Small intestine (tissue), 16 donors: ENCODE measurements at places on chromosomes 6 and 20.

- DNase-seq, result no peak
Measured at GRCh38 chr20:59817406-59817805, 116.0 kb downstream of the SYCP2 start.

GRCh38 chr6:166335378-166336302 lies 6.7 kb downstream of the SFT2D1 start:
- DNase-seq, result no peak

DNA sequence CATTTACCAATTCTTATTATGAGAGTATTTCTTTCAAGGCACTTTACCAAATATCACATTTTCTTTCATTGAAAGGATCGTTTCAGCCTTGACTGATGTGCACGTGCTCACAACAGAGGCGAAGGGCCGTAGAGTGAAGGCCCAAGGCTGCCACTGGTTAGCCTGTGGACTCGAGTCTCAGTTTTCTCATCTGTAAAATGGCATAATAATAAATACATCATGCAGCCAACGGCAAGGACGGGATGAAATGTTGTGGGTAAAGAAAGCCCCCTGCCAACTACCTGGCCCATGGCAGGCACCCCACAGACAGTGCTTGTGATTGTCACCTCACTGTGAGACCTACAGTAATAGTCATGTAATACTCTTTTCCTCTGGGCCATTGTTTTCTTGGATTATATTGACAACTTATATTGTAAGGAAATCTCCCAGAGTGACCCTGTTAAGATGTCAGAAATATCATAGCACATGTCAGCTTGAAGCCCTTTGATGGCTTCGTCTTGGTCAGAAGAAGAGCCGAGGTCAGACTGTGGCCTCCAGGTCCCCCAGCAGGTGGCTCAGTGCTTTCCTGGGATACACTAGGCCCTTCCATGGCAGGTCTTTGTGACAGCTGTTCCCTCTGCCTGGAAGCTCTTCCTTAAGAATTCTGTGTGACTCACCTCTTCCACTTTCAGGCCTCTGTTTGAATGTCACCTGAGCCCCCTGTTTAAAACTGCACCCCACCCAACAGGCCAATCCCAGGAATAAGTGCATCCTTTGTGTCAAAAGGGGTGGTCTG lies 36.3 kb downstream of the FAM50B start:
- peak; percentile 60 for DNase-seq

- no peak for DNase-seq
Measured at GRCh38 chr20:40682104-40682981, 6.7 kb downstream of the MAFB start.

- DNase-seq, result no peak
Measured at GRCh38 chr6:87366072-87366827, 21.6 kb downstream of the C6orf163 start.

DNA sequence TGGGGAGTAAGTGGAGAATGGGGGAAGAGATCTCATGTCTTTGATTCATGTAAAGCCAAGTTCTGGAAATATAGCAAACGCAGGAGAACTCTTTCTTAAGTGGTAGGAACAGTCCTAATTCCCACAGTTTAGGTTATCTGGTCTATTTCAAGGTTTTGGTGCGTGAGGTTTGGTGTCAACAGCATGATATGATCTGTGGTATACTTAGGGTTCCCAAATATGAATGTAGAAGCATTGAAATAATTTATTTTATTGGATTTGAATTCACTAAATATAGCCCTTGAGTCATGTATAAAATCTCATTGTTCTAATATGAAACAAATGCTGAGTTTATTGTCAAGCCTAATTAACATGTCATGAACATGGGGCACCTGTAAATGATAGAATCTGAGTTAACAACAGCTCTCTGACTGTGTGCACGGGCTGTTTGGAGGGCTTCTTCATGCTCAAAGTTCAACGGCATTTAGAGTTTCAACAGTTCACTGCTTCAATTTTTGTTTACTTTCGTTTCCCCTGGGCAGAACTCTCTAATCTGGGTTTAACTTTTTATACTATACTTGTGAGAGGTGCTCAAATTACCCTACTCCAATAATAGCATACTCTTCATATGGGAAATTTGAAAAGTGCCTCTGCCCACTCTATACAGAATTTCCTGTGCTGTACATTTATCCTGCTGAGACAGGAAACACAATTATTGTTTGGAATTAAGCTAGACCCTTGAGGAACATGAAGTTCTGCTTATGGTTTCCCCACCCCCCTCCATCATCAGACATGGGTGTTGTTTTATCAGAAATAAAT lies 236.3 kb upstream of the ZNF217 start:
- DNase-seq, result peak; percentile 53

- peak; percentile 56 for DNase-seq
Measured at GRCh38 chr20:23889775-23890187, 10.2 kb upstream of the CST5 start.

GRCh38 chr6:147738099-147738498 lies 229.6 kb downstream of the SAMD5 start:
- DNase-seq, result peak; percentile 14

GRCh38 chr6:139257821-139258398 lies 33.9 kb downstream of the TXLNB start:
- DNase-seq, result no peak

GRCh38 chr6:132192631-132193030 lies 208.6 kb downstream of the MOXD1 start:
- no peak for DNase-seq

DNA sequence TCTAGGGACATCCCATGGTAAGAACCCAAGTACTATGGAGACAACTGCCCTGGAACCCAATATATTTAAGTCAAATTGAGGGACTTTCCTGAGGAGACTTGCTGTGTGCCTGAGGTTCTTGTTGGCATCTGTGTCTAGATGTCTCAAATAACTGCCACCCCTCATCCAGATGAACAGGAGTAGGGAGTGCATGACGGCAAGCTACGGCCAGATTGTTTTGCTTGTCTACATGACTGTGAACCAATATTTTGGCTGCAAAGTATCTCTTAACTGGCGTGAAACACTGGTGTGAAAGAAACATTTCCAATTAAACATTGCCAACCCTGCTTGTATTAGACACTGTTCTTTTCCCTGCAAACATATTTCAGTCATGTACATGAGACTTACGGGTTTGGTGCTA lies 52.4 kb upstream of the SIM1 start:
- no peak for DNase-seq

GRCh38 chr20:58237318-58238132 lies 9.1 kb upstream of the ANKRD60 start:
- no peak for DNase-seq

GRCh38 chr6:133887156-133887879 lies 1.6 kb upstream of the TCF21 start:
- no peak for DNase-seq

GRCh38 chr6:170037541-170038250 lies 253.2 kb downstream of the DLL1 start:
- peak; percentile 32 for DNase-seq

DNA sequence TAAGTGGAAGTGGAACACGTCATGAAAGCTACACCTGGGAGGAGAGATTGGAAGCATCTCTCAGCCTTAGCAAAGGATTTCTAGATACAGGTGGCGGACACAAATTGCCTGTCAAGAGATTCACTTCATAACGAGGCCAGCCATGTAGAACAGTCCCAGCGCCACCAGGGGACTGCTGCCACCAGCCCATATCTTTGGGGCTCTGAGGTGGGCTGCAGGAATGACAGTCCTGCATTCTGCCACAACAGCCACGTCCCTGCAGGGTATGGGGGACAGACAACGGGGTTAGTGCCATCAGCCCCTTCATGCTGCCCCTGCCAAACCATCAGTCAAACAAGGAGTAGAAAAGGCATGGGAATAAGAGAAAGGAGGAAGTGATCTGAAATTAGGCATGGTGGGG lies 81.2 kb upstream of the SASH1 start:
- DNase-seq, result no peak

DNA sequence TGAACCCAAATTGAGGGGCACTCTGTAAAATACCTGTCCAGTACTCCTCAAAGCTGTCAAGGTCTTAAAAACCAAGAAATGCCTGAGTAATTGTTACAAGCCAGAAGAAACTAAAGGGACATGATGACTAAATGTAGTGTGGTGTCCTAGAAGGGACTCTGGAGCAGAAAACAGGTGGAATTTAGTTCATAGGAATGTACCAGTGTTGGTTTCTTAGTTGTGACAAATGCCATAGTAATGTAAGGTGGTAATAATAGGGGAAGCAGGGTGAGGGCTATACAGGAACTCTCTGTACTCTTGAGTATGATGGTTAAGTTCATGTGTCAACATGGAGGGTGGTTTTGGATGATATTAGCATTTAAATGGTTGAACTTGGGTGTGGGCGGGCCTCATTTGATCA lies 92.3 kb downstream of the CNBD2 start:
- DNase-seq, result no peak

- no peak for DNase-seq
Measured at GRCh38 chr6:43286980-43287716, 10.9 kb upstream of the SLC22A7 start.

DNA sequence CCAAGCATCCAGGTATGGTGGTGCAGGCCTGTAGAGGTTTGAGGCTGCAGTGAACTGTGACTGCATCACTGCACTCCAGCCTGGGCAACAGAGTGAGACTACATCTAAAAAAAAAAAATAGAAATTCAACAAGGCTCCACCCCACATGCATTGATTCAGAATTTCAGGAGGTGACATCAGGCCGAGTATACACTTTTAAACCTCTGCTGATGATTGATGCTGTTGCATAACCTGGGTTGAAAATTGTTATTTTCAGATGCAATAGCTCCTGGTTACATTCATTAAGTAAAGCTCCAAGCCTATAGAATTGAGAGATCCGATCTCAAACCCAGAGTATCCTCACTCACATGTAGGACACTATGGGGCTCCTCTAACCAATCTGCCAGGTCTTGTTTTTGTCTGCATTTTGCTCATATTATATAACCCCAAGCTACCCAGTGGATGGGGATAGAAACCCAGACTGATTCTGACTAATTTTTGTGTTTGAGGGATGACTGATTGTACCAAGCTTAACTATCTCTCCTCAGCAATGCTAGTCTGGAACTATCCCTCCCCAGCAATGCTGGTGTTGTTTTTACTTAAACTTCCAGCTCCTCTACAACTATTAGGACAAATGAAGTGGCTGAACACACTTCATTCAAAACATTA lies 123.5 kb upstream of the PREP start:
- no peak for DNase-seq

- no peak for DNase-seq
Measured at GRCh38 chr20:2741881-2742280, 49.3 kb downstream of the EBF4 start.

- DNase-seq, result no peak
Measured at GRCh38 chr6:50555982-50556381, 157.3 kb upstream of the TFAP2D start.

DNA sequence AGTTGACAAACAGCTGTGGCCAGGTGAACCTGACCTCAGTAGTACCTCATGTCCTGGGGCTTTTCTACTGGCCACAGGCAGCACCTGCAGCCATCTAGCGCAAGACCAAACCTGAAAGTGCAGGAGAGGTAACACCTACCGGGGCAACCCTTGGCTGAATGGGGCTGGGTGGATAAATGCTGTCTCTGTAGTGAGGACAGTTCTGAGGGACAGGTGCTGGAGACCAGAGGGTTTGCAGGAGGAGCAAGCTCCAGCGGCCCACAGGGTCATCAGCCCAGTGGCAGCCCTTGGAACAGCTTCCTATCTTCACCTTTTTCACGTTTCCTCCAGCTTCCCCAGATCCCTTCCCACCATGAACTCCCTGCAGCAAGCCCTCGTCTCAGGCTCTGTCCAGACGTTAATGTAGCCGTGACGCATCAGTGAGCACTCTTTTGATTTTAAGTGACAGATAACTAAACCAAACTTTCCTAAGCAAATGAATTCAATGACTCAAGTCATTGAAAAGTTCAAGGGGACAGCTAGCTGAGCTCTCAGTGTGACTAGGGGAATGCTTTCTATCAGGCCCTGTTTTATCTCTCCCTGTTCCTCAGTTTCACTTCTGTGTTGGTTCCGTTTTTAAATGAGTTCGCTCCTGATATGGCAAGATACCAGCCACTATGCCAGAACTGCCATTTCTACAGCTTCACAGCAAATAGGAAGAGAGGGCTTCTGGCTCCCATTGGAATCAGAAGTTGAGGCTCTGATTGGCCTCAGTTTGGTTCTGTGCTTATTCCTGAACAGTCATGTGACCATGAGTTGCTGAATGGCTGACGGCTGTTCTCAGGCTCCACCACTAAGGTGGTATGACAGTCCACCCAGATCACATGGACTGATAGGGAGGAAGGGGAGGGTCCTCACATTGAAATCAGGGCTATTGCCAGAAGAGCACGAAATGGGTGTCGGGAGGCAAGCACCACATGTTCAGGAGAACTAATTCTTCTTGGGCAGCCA lies 12.1 kb upstream of the PFDN4 start:
- DNase-seq, result no peak

DNA sequence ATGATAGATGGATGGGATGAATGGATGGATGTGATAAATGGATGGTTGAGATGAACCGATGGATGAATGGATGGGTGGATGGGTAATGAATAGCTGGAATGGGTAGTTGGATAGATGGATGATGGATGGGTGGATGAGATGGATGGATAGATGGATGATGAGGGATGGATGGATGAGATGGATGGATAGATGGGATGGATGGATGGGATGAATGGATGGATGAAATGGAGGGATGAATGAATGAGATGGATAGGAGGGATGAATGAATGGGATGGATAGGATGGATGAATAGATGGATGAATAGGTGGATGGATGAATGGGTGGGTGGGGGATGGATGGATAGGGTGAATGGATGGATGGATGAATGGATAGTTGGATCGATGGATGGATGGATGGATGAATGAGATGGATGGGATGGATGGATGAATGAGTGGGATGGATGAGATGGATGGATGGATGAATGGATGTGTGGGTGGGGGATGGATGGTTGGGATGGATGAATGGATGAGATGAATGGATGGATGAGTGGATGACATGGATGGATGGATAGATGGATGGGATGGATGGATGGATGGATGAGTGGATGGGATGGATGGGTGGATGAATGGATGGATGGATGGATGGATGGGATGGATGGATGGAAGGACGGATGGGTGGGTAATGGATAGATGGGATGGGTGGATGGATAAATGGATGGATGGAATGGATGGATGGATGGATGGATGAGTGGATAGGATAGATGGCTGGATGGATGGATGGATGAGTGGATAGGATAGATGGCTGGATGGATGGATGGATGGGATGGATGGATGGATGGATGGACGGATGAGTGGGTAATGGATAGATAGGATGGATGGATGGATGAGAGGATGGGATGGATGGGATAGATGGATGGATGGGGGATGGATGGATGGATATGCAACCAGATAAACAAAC lies 51.4 kb upstream of the PTGIS start:
- no peak for DNase-seq
